ENCODE measurements at places on chromosomes 2 and 18. TPM values are rescaled to one million over a fixed set of nuclear protein-coding genes. Genes with fewer than 3 reads are reported as not detected.

GRCh38 chr2:189232759-189233406, 53.3 kb upstream of the COL5A2 start:
- no peak for DNase-seq

- no peak for DNase-seq
These were observed 91.2 kb upstream of the KLHL29 start for GRCh38 chr2:23293731-23294130.

- no peak for DNase-seq
These were observed 42.3 kb upstream of the DOK6 start for GRCh38 chr18:69358212-69358895.

- no peak for DNase-seq
These were observed 65.3 kb downstream of the C18orf63 start for GRCh38 chr18:74380916-74381315.

DNA sequence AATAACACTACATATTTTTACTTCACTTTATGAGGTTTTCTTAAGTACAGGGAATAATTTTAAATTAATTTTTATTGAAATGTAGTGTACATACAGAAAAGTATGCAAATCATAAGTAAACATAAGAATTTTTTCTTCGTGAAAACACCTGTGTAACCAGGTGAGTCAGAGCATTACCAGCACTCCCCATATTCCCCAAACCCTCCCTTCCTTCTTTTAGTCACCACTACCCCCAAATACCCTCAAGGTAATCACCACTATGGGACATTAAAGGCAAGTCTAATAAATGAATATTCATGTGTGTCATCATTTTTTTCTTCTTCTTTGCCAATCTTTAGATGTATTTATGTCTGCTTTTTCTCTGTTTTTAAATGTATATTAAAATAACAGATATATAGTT, 139.9 kb upstream of the LTBP1 start:
- no peak for DNase-seq

DNA sequence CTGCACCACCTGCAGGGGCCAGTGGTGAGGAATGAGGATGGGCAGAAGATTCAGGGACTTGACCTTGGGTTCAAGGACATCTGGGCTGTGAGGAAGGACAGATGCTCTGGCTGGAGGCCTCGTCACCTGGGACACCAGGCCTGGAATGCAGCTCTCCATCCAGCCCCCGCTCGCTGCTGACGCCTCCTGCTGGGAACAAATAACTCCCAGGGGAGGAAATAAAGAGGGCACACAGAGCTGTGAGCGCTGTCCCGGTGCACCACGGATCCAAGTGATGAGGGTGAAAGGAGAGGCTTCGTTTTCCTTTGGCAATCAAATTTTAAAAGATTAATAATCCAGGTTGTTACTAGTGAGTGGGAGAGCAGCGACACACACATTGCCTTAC, 368.0 kb upstream of the MYT1L start:
- no peak for DNase-seq

- no peak for DNase-seq
These were observed 163.4 kb upstream of the MAP3K20 start for GRCh38 chr2:172912266-172912665.

- DNase-seq, result no peak
These were observed 72.9 kb downstream of the XRCC5 start for GRCh38 chr2:216181953-216182461.

DYSF gene
- total RNA-seq, result 81.2 TPM

CFAP221 gene
- 0.69 TPM for total RNA-seq

UGT1A3 gene
- not detected for total RNA-seq

Data from heart right ventricle (tissue), 16 donors.